ENCODE measurements at places on chromosomes 3 and 15.

DNA sequence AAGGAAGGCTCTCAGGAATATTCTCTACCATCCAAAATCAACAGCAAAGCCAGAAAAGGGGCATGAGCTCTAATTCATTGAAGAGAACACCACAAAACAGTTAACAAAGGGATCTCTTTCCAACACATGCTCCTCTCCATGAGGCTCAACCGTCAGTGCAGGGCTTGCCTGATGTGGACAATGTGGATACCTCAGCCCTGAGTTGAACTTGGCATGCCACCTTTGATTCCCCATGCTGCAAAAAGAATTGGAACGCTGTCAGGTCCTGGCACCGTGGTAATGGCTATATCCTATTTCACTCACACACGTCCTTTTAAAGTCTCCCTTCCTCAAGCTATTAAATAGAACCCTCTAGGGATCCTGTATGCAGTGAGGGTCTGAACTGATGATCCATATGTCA, 30.7 kb upstream of the IP6K2 start:
- DNase-seq: no peak

DNA sequence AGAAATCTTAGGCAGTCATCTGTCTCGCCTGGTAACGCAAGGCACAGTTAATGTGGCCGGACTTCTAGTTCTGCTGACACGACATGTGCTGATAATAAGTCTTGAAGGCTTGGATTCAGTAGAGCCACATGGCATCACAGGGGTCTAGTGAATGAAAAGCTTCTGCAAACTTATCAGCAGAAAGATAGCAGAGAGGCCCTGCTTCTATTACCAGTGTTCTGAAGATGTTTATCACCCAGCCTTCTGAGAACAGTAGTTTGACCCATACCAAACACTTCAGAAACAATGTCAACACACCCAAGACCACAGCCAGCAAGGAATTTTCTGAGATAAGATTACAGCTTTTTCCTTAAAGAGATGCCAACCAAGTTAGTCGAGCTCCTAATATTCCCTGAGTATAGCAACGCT, 102.7 kb upstream of the UMPS start:
- DNase-seq: peak; percentile 7

GRCh38 chr3:72738752-72739530, 109.3 kb downstream of the SHQ1 start:
- DNase-seq: no peak

- DNase-seq: no peak
Observed at GRCh38 chr3:172984914-172985313, 156.1 kb downstream of the SPATA16 start.

- DNase-seq: no peak
Observed at GRCh38 chr3:31165399-31165860, 271.0 kb upstream of the GADL1 start.

- DNase-seq: peak; percentile 46
Observed at GRCh38 chr15:78422571-78423340, 15.3 kb upstream of the IREB2 start.

DNA sequence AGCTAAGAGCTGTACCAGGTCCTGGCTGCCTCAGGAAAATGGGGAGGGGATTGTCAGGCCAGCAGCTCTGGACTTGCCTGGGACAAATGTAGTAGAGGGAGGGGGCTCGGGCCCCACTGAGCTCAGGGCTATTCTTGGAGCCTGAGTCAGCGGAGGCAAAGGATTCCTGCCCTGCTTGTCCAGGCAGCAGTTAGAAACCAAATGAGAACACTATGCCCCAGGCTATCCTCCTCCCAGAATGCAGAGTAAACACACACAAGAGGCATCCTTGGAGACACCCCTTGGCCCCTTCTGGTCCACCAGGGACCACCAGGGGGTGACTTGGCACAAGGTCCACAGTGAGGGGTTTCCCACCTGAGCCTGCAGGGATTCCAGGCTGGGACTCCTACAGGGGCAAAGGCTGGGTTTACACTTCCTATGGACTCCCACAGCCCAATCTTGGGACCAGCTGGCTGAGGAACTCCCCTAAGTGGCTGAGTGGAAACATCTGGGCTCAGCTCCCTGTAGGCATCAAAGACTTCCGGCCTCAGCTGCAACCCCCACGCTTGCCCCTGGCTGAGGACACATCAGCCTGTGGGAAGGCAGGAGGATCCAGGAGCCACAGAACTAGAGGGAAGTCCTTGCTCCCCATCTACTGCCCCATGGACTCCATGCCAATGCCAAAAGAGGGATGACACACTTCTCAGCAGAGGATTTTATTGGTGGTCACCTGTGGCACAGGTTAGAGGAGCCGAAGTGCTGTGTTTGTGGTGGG, 3.4 kb upstream of the COL7A1 start:
- DNase-seq: peak; percentile 45

GRCh38 chr3:159472611-159473010, 516.0 kb upstream of the IL12A start:
- DNase-seq: peak; percentile 7

- no peak for DNase-seq
Observed at GRCh38 chr3:99565331-99565730, 73.1 kb upstream of the COL8A1 start.

GRCh38 chr3:177906578-177907229, 629.5 kb upstream of the KCNMB2 start:
- DNase-seq: no peak

DNA sequence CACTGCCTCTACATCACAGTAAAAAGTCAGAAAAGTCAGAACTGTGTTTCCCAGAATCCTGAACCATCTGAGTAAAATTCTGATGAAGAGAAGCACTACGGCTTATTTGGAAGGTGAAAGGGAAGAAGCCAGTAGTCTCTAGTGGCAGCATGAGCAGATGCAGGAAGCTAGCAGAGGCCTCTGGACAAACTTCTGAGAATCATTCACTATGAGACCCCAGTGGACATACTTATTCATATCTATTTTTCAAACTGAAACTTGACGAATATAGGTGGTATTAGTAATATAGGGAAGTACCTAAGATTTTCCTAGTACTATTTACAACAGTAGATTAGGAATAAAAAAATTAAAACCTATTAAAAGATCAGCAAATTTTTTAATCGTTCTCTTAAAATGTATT, 272.8 kb upstream of the TTC14 start:
- DNase-seq: no peak

GRCh38 chr15:38690719-38691332, 126.2 kb upstream of the RASGRP1 start:
- peak; percentile 54 for DNase-seq

DNA sequence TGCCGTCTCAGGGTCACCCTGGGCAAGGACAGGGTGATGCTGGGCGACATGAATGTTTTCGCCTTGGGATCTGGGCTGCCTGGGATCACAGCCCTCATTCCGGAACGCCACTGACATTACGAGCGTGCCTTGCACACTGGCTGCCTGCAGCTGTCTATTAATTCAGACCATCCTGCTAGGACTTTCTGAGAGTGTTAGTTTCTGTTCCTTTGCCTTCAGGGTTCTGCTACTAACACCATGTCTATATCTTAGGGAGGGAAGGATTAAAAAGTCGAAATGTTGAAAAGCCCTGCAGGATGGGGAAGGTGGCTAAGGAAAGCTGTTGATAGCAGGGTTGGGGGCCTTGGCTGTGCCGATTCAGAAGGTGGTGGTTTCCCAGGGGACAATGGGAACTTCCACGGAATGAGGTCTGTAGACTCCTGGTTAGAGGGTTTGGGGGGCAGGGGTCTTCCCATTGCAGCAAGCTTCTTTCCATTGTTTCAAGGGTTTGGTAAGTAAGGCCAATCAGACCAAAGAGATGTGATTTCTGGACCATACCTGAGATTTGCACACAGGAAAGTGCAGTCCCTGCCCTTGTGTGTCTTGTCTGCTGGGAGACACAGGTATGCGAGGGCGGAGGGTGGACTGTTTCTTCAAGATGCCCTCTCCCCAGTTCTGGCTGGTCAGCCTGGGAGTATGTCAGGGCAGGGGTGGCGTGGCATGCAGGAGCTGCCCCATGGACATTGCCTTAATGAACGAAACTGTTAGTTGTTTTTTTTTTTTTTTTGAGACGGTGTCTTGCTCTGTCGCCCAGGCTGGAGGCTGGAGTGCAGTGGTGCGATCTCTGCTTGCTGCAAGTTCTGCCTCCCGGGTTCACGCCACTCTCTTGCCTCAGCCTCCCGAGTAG, 50.9 kb downstream of the RGMA start:
- no peak for DNase-seq

GRCh38 chr3:20916951-20917606, 731.1 kb upstream of the SGO1 start:
- DNase-seq: peak; percentile 72

Measured in muscle of back (tissue), 13 donors.